ENCODE measurements at places on chromosomes 12 and 14.

DNA sequence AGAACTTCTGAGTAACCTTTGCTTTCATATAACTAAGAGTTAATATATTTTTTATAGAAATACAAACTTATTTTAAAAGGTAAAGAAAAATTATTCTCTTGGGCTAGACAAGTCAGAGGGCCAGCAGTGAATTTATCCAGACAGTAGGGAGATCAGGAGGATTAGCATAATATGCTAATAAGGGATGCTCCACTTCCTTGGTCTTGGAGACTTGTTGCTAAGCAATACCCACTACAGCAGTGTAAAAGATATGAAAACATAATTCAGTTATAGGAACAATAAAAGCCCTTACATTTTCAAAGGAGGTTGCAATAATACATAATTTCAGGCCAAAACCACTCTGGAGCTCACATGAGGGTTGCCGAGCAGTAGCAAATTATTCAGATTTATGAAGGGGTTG is 615.6 kb downstream of the KCNH5 start:
- no peak for DNase-seq

GRCh38 chr14:74949859-74950573 is 5.4 kb downstream of the PGF start:
- DNase-seq = no peak

- no peak for DNase-seq
These were observed 26.2 kb downstream of the MEG3 start for GRCh38 chr14:100851946-100852620.

- no peak for DNase-seq
These were observed 9.7 kb upstream of the UBC start for GRCh38 chr12:124923905-124924734.

GRCh38 chr12:104218935-104219334 is 3.4 kb downstream of the TXNRD1 start:
- DNase-seq = no peak

- no peak for DNase-seq
These were observed 52.3 kb downstream of the IRAK3 start for GRCh38 chr12:66241061-66242043.

DNA sequence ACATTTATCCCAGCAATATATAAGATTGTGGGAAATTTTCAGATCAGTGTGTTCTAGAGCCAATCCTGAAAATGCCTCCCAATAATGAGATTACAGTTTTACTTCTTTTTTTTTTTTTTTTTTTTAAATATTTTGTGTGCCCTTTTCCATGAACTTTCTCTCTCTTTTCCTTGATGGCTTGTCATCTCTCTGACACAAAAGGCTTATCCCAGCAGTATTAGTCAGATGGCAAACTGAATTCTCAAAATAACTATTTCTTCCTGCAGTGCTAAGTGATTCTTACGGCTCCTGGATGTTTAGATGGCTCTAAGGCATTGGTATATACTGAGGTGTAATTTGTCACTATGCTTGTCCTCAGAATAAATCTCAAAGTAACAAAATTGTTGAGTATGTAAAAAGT is 86.7 kb downstream of the LRP6 start:
- no peak for DNase-seq

DNA sequence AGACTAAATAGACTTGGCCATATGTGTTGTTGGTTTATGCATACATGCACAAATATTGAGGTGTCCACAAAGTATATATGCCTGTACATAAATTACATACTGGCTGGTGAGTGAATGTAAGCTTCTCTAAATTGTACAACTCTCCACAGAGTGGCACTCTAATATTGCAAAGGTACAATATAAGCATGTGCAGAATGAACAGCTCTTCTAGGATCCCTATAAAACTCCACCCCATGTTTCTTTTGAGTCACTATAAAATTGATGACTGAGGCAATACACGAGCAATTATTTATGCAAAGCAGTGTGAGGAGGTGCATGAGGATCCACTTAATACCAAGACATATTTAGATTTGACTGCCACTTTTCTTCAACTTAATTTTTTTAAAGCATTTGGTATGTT is 172.2 kb downstream of the NAV3 start:
- DNase-seq = no peak

DNA sequence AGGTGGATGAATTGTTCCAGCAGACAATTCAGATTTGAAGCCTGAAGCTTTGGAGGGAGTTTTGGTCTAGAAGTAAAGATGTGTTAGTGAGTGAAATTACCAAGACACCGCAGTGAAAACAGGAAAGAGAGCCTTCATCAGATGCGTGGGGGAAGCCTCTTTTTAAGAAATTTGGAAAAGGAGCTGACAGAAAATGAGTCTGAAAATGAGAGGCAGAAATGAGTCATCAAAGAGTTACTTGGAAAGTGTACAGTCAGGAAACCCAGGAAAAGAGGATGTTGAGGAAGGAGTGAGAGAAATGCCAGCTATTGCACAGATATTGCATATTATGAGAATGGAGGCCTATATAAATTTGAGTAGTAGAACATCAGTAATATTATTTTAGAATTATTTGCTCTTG is 520.7 kb downstream of the NRXN3 start:
- DNase-seq = no peak

- DNase-seq = no peak
These were observed 11.7 kb downstream of the ITPR2 start for GRCh38 chr12:26821212-26821701.

GRCh38 chr12:93813972-93814821 is 137.0 kb downstream of the CRADD start:
- DNase-seq = no peak

GRCh38 chr14:38107216-38107631 is 100.5 kb upstream of the SSTR1 start:
- no peak for DNase-seq

DNA sequence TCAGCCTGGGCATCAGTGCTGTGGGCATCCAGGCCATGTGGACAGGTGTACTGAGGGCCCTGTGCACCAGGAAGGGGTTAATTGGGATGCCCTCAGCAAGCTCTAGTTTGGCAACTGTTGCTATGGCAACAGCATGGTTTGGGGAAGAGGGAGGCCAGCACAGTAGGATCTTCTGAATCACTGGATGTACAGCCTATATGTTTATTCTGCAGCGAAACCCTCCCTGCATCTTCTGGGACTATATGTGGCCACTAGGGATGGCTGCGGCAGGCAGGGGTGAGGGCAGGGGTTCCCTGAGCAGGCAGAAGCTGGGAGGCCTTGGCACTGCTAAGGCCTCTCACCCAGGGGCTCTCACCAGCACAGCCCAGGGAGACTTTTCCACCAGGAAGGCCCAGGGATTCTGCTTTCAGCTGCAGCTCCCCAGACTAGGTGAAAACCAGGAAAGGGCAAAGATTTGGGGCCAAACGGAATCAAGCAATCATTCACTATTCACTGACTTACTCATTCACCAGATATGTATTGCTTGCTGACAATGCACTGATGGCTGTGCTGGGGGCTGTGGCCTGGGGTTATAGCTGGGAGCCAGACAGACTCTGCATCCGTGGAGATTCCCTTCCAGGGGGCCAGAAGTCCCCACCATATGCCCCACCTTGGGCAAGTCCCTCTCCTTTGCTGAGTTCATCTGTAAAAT is 42.8 kb downstream of the IRF2BPL start:
- DNase-seq = no peak

- no peak for DNase-seq
These were observed 15.8 kb downstream of the DAAM1 start for GRCh38 chr14:59204305-59204704.

DNA sequence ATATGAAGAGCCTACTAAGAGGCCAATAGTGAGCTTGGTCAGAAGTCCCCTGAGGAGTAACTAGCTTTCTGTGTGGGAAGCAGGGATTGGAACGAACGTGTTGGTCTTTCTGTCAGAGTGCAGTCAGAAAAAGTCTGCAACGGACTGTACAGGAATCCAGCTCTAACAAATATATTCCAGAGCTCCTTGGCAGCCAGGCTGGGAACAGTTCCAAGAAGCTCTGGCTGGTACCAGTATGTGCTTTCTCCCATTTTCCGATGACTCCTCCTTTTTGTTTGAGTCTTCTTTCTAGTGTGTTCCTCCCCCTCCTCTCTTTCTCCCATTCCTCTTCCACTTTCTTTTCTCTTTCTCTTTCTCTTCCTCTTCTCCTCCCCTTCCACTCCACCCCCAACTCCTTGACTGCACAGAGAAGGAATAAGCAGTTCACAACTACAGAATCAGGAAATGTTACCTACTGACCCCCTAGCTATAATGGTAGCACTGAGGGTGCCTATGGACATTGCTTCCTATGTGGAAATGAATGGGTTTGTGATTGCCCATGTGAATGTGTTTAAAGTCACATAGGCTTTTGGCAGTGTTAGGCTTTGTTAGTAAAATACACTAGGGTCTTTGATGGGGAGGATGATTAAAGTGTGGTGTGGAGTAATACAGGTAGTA is 59.9 kb downstream of the TTLL5 start:
- DNase-seq = no peak

- DNase-seq = no peak
These were observed 20.0 kb downstream of the GAS2L3 start for GRCh38 chr12:100593490-100593889.

DNA sequence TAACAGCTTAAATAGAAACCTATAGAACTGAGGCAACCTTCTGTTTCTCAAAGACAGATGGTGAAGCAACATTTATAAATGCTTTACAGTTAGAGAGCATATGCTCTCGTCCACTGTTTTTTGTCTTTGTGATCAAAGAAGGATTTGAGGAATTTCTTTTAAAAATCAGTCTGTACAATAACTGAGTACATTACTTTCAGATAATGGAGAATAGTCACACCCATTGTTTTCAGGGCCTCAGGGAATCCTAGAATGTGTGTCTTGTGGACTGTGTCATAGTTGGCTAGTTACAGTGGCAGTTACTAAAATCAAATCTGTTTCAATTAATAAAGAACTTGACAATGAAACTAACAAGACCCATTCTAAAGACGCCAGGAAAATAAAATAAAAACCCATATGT is 107.9 kb downstream of the PRKCH start:
- no peak for DNase-seq

DNA sequence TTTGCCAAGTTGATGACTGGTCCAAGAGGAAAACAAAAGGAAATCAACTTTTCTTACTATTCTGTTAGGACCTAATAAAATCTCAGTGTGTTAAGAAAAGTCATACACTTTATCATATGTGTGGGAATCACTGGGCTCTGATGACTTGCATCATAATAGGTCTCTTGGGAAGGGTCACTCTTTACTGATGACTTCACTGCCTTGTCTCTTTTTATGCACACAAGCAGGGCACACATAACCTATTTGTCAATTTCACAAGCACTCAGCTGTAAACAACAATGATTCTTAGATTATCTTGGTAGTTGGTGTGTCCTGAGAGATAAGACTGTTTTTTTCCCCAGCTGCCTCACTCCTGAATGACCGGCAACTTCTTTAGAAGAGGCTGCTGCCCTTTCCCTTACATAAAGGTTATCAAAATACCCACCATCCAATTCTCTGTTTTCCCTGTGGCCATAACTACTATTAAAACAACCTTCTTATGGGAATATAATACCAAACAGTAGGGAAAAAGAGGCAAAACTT is 50.9 kb upstream of the INSM2 start:
- no peak for DNase-seq

- no peak for DNase-seq
These were observed 652.9 kb downstream of the ETNK1 start for GRCh38 chr12:23277831-23278230.

GRCh38 chr14:54362759-54363437 is 33.9 kb upstream of the CDKN3 start:
- no peak for DNase-seq

GRCh38 chr12:41205070-41205709 is 17.1 kb downstream of the PDZRN4 start:
- peak; percentile 15 for DNase-seq

- DNase-seq = no peak
These were observed 4.3 kb upstream of the NIN start for GRCh38 chr14:50835280-50835679.

- no peak for DNase-seq
These were observed 111.9 kb downstream of the HMGA2 start for GRCh38 chr12:65935906-65936901.

DNA sequence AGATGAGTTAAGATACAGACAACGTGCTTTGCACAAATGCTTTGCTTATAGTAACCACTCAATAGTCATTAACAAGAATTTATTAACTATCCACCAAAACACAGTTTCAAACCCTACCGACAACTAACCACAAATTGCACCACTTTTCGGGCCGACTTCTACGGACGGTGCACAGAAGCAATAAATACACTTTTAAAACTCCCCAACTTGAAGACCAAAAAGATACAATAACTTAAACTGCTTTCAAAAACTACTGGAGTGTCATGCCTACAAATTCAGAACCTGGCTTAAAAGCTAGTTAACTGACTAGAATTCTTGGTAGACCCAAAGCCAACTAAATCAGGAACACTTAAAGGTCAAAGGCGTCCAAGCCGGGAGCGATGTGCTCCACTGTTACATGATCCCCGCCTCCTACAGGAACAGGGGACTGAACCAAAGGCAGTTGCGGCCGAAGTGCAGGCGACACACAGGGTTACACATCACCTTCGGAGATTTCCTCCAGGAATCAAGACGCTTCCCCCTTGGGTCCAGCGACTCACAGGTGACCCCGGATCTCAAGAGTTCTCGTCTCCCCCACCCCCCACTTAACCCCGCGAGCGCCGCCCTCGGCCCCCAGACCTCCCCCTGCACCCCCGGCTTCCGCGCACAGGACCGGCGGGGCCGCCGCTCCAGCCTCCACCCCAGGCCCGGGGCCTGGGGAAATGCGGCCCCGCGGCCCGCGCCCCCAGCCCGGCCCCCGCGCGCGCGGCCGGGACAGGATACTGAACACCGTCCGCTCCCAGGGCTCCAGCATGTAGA is 507 bp downstream of the SPTSSA start:
- DNase-seq = peak; percentile 58

DNA sequence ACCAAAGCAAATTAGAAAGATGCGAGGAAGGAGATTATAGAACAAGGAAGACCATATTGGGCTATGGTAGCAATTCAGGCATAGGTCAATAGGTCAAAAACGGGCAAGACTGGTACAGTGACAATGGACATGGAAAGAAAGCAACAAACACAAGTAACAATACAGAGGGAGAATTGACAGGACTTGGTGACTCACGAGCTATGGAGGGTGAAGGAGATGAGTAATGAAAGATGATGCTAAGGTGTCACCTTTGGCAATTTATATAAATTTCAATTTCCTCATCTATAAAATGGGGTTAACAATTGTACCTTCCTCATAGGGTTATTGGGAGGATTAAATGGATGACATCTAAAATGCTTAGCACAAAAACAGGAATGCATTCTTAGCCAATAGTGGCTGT is 15.1 kb upstream of the DUSP16 start:
- no peak for DNase-seq

DNA sequence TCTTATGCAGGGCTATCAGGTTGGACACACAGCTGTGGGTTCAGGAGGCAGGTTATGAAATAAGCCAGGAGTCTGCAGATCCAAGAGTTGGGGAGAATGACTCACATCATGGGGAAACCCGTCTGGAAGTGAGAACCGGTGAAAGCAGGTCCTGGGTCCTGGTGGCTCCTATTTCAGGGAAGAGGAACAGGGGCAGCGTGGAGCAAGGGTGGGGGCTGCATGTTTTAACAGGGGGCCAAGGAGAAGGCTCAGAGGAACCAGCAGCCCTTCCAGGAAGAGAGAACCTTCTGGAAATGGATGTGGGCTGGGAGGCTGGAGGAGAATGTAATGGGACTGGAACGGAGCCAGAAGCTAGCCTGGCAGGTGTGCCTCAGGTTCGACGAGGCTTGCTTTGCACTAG is 7.8 kb upstream of the KRT74 start:
- no peak for DNase-seq
